NCI-H1930 (cell line): ENCODE measurements at places on chromosomes 11 and 22.

GRCh38 chr11:100561323-100561722 is 125.8 kb upstream of the ARHGAP42 start:
- DNase-seq: no peak

DNA sequence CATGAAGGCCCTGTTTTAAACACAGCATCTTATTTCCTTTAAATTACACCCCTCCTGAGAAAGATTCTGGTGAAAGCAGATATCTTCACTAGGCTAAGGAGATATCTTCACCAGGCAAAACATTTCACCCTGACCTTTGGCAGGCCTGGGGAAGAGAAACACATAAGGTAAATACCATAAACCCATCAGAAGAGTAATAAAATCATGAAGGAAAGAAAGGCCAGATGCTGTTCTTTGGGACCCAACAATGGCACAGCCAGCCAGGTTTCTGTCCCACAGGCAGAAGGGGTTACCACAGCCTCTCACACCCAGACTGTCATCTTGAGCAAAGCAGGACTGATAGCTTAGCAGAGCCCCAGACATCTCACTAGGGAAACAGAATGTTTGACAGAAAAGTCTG is 125.4 kb downstream of the CCDC34 start:
- DNase-seq: no peak

- DNase-seq: no peak
Observed at GRCh38 chr11:77115181-77115611, 12.6 kb downstream of the OMP start.

- no peak for DNase-seq
Observed at GRCh38 chr11:117993988-117994745, 8.0 kb downstream of the IL10RA start.

GRCh38 chr11:126459691-126460281 is 104.3 kb downstream of the ST3GAL4 start:
- DNase-seq: no peak

- DNase-seq: no peak
Observed at GRCh38 chr11:7422544-7423331, 62.6 kb upstream of the OLFML1 start.

- no peak for DNase-seq
Observed at GRCh38 chr11:125375146-125375545, 120.9 kb downstream of the FEZ1 start.

GRCh38 chr22:20591295-20591645 is 83.9 kb downstream of the MED15 start:
- DNase-seq: no peak

- no peak for DNase-seq
Observed at GRCh38 chr22:47133061-47133969, 370.9 kb downstream of the TBC1D22A start.

- DNase-seq: no peak
Observed at GRCh38 chr11:108944471-108945178, 279.8 kb downstream of the DDX10 start.
